Smooth muscle cell of the pulmonary artery (primary cell): ENCODE measurements at places on chromosomes 11 and 22. TPM values are rescaled to one million over a fixed set of nuclear protein-coding genes. Genes with fewer than 3 reads are reported as not detected.

TRIM51 gene
- total RNA-seq, result not detected in 2 replicates

EIF3F gene
- 428 and 443 TPM in 2 replicates for total RNA-seq

MUC15 gene
- total RNA-seq, result not detected in 2 replicates

TMPRSS5 gene
- 0.07 TPM in 2 replicates for total RNA-seq

KCNE3 gene
- total RNA-seq, result 2.6 and 3.5 TPM in 2 replicates

BAIAP2L2 gene
- 0.39 and 0.69 TPM in 2 replicates for total RNA-seq

LAYN gene
- 21.2 and 35.2 TPM in 2 replicates for total RNA-seq

MCAM gene
- 46.1 and 72.5 TPM in 2 replicates for total RNA-seq

TUG1 gene
- 58.4 and 63.7 TPM in 2 replicates for total RNA-seq

TPBGL gene
- total RNA-seq, result under 0.01 TPM in 1 of 2 replicates, not detected in the other

TOM1 gene
- 36.6 and 38.5 TPM in 2 replicates for total RNA-seq

TMA7B gene
- not detected in 2 replicates for total RNA-seq
